ENCODE measurements at places on chromosomes 7 and 10.

DNA sequence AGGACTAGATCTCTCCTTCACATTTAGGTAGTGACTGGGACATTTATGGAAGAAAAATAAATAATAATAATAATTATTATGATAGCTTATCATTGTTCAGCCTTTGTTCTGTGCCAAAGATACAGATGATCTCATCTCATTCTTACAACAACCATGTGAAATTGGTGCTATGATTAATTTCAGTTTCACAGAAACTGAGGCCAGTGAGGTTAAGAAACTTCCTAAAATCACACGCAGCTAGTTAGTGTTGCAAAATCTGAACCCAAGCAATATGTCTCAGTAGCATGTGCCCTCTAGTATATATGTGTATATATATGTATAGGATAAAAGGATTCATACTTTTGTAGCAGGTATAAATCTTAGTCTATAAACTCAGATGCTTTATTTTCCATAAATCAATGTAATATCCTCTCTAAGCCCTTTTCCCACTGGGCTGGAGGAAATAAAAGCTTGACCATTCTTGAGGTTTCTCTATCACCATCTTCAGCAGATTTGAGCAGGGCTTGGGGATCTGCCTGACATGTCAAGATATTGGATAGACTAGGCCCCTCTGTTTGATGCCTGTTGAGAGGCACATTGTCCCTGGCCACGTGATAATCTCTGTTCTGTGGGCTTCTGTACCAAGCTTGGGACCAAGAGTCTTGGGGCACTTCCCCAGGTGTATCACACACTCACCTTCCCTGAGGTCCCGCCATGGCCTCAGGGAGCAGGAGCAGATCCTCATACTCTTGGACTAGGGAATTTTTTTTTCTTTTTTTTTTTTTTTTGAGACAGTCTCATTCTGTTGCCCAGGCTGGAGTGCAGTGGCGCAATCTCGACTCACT is 172.6 kb upstream of the NRP1 start:
- DNase-seq: no peak

DNA sequence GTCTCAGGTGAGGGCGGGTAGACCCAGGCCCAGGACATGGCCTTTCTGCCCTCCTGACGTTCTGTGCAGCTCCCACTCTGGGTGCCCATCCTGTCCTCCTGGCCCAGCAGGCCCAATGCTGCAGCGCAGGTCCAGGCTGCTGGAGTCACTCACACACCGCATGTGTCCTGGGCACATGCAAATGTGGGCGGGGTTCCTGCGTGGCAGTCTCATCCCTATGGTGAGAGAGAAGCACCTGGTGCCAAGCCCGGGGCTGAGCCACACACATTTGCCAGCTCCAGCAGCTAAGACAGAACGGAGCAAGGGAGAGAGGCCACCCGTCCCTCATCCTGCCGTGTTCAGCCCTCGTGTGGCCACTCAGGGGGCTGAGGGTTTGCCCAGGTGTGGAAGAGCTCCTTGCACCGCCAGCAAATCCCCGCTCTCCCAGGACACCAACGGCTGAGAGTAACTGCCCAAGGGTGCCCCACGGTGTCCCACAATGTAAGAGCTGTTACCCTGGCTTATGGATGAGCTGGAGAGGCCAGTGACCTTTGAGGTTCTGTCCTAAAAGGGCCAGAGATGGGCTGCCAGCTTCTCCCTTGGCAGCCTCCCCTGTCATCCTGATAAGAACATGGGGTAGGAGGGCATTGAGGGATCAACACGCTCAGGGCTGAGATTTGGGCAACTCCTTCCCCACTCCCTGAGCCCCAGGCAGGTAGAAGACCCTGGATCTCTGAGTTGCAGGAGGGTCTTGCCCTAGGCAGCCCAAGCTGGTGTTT is 4.4 kb downstream of the FUOM start:
- DNase-seq: no peak

DNA sequence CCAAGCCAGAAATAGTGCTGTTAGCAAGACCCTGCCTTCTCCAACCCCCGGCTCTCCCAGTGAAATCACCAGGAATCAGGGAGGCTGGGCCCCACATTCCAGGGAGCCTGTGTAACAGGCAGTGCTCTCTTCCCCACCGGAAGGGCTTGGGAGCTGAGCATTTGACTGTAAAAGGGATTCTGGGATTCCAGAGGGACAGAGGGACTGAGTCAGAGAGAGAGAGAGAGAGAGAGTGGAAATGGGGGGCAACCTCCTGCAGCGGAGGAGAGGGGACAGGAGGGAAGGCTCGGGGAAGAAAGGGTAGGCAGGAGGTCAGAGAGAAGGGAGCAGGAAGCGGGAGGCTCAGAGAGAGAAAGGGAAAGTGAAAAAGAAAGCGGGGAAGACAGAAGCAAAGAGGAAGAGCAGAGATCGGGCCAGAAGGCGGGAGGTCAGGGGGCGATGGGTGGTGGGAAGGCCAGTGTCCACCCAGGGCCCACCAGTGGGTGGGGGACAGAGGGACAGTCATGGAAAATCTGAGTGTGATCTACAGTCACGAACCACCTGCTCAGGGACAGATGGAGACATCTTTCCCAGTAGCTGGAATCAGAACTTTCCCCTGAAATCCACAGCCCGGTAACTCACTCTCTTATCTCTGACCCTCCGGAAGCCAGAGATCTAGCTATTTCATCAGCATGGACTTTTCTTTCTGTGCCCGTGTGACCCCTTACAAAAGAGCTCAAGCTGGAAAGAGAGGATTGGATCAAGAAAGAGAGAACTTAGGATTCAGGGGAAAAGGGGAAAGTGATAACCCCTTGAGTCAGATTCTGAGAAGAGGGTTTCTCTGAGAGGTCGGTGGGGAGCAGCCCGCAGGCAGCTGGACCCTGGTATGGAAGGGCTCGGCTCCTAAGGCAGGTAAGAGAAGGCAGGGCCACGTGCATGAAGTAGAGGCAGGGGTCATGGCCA is 4.6 kb upstream of the SERPINE1 start:
- no peak for DNase-seq

DNA sequence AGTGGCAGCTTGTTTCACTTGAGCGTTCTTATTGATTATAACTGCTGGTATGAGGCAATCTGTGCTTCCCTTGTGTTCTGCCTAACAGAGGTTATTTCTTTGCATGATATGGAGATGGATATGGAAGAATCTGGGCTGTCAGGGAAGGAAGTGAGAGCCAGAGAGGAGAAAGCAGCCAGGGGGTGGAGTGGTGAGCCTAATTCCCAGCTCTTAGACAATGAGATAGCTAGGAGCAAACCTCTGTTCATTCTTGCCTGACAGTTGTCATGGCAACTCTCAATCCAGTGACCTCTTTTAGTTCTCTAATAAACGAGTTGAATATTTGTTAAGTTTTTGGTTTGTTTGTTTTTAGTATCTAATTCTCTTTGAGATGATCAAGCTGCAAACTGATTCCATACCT is 214.3 kb downstream of the NRG3 start:
- DNase-seq: no peak

GRCh38 chr7:15832996-15833395 is 146.5 kb upstream of the MEOX2 start:
- no peak for DNase-seq

DNA sequence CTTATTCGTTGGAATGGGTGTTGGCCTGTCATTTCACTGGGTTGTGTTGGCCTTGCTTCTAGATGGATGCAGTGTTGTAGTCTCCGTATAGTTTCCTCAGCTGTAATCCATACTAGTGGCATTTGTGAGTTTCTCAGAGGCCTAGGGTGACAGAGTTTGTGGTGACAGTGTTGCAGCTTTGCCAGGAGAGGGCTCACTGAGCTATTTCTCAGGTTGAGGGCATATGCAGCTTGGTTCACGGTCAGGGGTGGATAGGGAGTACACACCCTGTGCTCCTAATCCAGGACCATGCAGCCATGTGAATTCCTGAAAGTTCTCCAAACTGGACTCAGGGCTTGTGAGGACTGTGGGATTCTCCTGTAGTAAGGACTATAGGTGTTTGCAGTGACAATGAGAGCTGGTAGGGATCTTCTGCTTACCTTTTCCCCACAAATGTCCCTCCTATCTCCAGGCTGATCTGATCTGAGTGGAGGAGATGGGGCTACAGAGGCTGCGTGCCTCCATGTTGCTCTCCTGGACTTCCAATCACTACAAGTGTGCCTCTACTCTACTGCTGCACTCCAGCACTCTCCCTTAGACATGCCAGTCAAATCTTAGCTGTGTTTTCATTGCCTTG is 229.0 kb downstream of the STK31 start:
- no peak for DNase-seq

GRCh38 chr7:76206633-76207032 is 4.9 kb downstream of the SRRM3 start:
- no peak for DNase-seq

GRCh38 chr10:116715839-116716377 is 26.5 kb downstream of the HSPA12A start:
- no peak for DNase-seq

DNA sequence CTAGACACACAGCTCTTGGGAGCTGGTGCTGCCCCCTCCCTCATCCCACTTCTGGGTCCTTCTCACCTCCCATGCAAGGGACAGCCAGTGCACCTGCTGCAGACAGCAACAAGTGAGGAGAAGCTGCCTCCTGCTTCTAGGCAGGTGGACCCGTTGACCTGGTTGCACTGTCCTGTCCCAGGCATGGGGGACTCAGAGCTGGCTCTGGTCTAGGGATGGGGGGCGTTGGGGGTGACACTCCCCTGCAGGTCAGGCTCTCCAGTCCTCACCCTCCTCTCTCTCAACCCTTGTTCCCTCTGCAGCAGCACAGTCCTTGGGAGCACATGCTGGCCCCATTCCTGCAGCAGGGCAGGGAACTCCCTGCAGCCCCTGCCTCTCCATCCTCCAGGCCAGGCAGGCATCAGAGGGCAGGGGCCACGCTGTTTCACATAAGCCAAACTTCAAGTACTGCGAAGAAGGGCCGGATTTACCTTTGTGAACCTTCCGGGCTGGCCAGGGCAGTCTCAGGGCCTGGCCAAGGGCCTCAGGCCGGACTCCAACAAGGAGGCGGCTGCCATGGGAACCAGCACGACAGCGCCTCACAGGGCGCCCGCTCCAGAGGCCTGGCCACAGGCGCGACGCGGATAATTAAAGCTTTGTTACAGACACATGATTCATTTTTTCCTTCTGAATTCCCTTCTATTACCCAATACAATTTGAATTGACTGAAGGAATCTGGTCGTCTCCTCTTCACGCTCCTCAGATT is 48.5 kb downstream of the RASGEF1A start:
- DNase-seq: no peak
